ENCODE measurements at places on chromosomes 5 and 9. TPM values are rescaled to one million over a fixed set of nuclear protein-coding genes. Genes with fewer than 3 reads are reported as not detected.

DNA sequence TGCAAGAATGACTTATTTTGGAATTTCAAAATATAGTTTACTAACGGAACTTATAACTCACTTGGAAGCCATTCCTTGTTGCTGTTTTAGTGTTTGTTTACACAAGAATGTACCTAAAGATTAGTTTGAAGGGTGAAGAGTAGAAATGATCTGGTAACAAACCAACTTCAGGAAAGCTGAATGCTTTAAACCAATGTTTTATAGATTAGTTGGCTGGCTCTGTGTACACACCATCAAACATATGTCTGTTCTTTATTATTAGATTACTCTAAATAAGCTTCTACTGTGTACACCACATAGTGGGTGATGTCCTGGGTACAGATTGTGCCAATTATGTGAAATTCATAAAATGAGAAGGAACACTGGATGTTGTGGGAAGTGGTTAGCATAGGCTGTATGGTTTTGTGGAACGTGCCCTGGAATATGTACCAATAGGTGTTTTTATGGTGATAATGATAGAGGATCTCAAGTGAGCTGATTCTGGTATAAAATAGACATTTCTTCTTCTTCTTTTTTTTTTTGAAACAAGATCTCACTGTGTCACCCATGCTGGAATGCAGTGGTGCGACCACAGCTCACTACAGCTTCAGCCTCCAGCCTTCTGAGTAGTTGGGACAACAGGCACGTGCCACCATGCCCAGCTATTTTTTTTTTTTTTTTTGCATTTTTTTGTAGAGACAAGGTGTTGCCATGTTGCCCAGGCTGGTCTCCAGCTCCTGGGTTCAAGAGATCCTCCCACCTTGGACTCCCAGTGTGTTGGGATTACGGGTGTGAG lies 109.3 kb upstream of the DHFR start:
- H3K4me1 ChIP-seq: no peaks in the 10 kb centered on the region
- no peak overlapping the region for H3K4me3 ChIP-seq
- H3K27me3 ChIP-seq: no peaks in the 10 kb centered on the region
- DNase-seq: no peak
- H3K36me3 ChIP-seq: no peaks in the 10 kb centered on the region

GRCh38 chr5:5494489-5495402 lies 72.3 kb downstream of the ICE1 start:
- no peak overlapping the region for H3K4me3 ChIP-seq
- H3K27ac ChIP-seq: no peak overlapping the region
- peak; percentile 20 for DNase-seq
- peaks cover 8% of the 10 kb centered on the region for H3K4me1 ChIP-seq

- H3K36me3 ChIP-seq: peaks cover 1% of the 10 kb centered on the region
- DNase-seq: no peak
- H3K27ac ChIP-seq: no peak overlapping the region
Measured at GRCh38 chr5:154044581-154044980, 5.8 kb downstream of the MFAP3 start.

GRCh38 chr9:137162505-137163364 lies 7.1 kb downstream of the LRRC26 start:
- no peak overlapping the region for H3K4me3 ChIP-seq
- DNase-seq: no peak
- no peak overlapping the region for H3K27ac ChIP-seq
- H3K36me3 ChIP-seq: no peaks in the 10 kb centered on the region
- peaks cover 41% of the 10 kb centered on the region for H3K27me3 ChIP-seq
- peaks cover 4% of the 10 kb centered on the region for H3K4me1 ChIP-seq

- peaks cover 4% of the 10 kb centered on the region for H3K4me1 ChIP-seq
- H3K27ac ChIP-seq: peak overlapping the region; percentile 37
- H3K4me3 ChIP-seq: peak overlapping the region; percentile 75
- no peaks in the 10 kb centered on the region for H3K27me3 ChIP-seq
- no peaks in the 10 kb centered on the region for H3K36me3 ChIP-seq
- peak; percentile 34 for DNase-seq
Measured at GRCh38 chr5:128537221-128537999, 635 bp downstream of the FBN2 start.

- no peaks in the 10 kb centered on the region for H3K36me3 ChIP-seq
- H3K4me1 ChIP-seq: no peaks in the 10 kb centered on the region
- H3K27me3 ChIP-seq: no peaks in the 10 kb centered on the region
Measured at GRCh38 chr5:111672099-111672498, 84.9 kb downstream of the NREP start.

- H3K27ac ChIP-seq: no peak overlapping the region
- no peak for DNase-seq
- H3K4me1 ChIP-seq: no peaks in the 10 kb centered on the region
- no peaks in the 10 kb centered on the region for H3K27me3 ChIP-seq
- no peaks in the 10 kb centered on the region for H3K36me3 ChIP-seq
- no peak overlapping the region for H3K4me3 ChIP-seq
Measured at GRCh38 chr9:79268806-79269205, 303.0 kb upstream of the TLE4 start.

- no peaks in the 10 kb centered on the region for H3K27me3 ChIP-seq
- no peak overlapping the region for H3K27ac ChIP-seq
Measured at GRCh38 chr9:125810161-125810560, 63.0 kb downstream of the PBX3 start.

DNA sequence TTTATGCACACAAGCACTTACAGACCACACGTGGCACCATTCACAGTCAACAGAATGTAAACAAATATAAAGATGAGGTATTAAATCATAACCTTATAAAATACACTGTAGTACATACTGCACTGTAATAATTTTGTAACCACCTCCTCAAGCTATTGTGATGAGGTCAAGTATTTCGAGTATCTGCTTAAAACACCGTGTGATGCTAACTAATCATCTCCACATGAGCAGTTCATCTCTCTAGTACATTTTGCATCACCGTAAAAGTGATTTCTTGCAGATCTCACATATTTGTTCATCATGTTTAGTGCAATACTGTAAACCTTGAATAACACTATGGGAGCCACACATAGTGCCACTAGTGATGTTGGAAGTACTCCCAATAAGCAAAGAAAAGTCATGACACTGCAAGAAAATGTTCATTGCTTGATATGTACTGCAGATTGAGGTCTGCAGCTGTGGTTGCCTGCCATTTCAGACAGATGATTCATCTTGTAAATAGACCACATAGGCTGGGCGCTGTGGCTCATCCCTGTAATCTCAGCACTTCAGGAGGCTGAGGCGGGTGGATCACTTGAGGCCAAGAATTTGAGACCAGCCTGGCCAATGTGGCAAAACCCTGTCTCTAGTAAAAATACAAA lies 44.3 kb downstream of the FOXB2 start:
- no peaks in the 10 kb centered on the region for H3K4me1 ChIP-seq
- no peaks in the 10 kb centered on the region for H3K27me3 ChIP-seq
- H3K36me3 ChIP-seq: no peaks in the 10 kb centered on the region

DNA sequence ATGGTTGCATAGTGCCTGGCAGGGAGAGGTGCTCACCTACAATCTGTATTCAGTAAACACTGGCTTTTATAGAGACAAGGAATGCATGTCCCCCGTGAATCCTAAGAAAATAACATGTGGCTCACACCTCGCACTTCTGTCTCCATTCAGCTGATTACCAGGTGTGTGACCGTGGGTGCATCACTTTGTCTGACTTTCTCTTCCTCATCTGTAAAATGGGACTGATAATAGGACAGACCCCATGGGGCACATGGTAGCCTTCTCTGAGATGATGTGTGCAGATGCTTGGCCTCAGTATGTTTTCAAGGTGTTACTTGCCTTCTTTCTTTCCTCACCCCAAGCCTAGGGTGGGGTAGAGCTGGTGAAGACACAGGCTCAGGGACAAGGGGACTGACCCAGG lies 6.3 kb downstream of the CXXC5 start:
- peak overlapping the region; percentile 94 for H3K27ac ChIP-seq
- peaks cover 82% of the 10 kb centered on the region for H3K4me1 ChIP-seq
- no peaks in the 10 kb centered on the region for H3K36me3 ChIP-seq
- H3K27me3 ChIP-seq: no peaks in the 10 kb centered on the region
- no peak for DNase-seq
- H3K4me3 ChIP-seq: no peak overlapping the region

- no peak for DNase-seq
- peaks cover 13% of the 10 kb centered on the region for H3K36me3 ChIP-seq
- H3K27me3 ChIP-seq: no peaks in the 10 kb centered on the region
- H3K4me1 ChIP-seq: peaks cover 6% of the 10 kb centered on the region
- H3K27ac ChIP-seq: no peak overlapping the region
Measured at GRCh38 chr5:73558950-73559349, 6.5 kb downstream of the ANKRA2 start.

GRCh38 chr5:31701642-31702299 lies 62.8 kb downstream of the PDZD2 start:
- H3K4me3 ChIP-seq: no peak overlapping the region
- H3K4me1 ChIP-seq: no peaks in the 10 kb centered on the region
- no peak for DNase-seq
- H3K27me3 ChIP-seq: peaks cover 5% of the 10 kb centered on the region

DNA sequence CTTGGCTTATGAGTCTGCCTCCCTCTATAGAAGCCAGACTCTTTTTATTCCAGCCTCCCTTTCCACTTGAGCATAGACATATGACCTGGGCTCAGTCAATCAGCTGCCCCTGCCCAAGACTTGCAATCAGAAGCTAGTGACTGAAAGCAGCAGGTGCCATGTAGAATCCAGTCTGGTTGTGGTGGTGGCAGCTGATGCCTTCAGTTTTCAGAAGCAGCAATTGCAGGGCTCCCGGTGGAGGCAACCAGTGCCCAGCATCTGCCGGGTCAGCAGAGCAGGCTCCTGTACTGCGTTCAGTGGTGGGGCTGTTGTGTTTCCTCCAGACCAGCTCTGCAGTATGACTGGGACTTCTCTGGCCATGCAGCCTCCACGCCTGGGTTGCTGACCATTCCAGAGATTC lies 53.9 kb upstream of the PALM2AKAP2 start:
- no peaks in the 10 kb centered on the region for H3K27me3 ChIP-seq
- no peak overlapping the region for H3K4me3 ChIP-seq
- no peak overlapping the region for H3K27ac ChIP-seq

DNA sequence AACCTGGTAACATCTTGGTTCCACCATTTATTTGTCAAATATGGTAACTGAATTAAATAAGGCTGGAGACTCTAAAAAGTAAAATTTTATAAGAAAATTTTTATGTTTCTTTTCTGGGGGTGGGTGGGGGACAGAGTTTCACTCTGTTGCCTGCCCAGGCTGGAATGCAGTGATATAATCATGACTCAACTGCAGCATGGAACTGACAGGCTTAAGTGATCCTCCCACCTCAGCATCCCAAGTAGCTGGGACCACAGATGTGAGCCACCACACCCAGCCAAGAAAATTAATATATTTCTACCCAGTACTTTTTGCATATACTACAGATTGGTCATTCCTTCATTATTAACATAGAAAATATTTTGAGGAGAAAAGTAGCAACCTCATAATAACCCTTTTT lies 216.9 kb downstream of the DEPDC1B start:
- H3K36me3 ChIP-seq: no peaks in the 10 kb centered on the region
- H3K27ac ChIP-seq: no peak overlapping the region
- no peak for DNase-seq

DNA sequence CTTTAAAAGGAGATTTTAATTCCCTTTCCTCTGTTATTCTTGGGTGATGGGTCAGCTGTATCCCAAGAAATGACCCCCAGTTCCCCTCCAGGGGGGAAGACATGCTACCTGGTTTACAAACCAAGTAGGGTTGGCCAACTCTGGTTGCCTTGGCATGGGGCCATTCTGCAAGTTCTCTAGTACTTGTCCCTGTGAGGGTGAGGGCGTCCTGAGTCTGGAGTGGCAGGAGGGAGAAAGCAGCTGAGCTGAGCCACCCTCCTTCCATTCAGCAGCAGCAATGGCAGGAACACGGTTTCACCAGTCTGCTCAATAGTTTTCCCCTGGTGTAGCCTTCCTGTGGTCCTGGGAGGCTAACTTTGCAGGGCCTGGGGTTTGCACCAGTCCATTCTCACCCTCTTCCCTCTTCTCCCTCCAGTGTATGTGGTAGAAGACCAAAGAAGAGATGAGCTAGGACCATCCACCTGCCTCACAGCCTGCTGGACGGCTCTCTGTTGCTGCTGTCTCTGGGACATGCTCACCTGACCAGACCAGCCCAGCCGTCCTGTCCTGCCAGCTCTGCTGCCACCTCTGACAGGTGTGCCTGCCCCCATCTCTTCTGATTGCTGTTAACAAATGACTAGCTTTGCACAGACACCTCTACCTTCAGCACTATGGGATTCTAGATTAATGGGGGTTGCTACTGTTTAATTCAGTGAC lies 59.9 kb downstream of the PFDN1 start:
- no peak overlapping the region for H3K27ac ChIP-seq
- no peaks in the 10 kb centered on the region for H3K36me3 ChIP-seq
- H3K27me3 ChIP-seq: no peaks in the 10 kb centered on the region
- DNase-seq: no peak
- no peak overlapping the region for H3K4me3 ChIP-seq
- H3K4me1 ChIP-seq: peaks cover 41% of the 10 kb centered on the region

DNA sequence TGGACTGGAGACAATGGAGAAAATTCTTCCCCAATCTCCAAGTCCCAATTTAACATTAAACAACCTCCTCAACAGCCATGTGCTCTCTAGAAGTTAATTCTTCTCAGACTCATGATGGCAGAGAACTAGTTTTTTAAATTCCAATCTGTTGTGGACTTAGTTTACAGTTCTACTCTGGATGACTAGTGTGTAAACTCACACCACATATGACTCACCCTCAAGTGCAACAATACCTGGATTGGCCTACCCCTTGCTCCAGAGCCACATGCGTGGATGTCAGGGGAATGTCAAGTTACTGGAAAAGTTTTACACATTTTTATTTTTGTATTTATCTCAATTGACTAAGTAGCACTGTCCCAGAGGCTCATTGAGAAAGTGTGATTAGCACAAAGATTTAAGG lies 136.0 kb upstream of the EFNA5 start:
- no peaks in the 10 kb centered on the region for H3K36me3 ChIP-seq
- H3K27ac ChIP-seq: no peak overlapping the region
- peaks cover 22% of the 10 kb centered on the region for H3K4me1 ChIP-seq
- H3K27me3 ChIP-seq: no peaks in the 10 kb centered on the region
- peak; percentile 88 for DNase-seq

DNA sequence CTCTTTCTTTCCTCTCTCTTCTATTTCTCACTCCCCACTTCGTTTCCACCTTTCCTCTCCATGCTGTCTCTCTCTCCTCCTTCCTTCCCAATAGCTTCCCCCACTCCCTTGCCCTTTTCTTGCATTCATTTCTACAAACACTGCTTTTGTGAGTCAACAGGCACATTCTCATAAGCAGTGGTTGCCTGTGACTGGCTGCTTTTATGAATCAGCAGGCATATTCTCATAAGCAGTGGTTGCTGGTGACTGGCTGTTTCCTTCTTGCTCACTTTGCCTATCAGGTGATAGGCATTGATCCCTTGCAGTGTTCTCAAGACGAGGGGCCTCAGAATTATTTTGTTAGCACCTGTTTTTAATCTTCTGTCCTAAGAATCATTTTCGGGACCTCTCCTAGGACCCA lies 116.1 kb upstream of the ACTBL2 start:
- no peaks in the 10 kb centered on the region for H3K27me3 ChIP-seq
- H3K4me1 ChIP-seq: peaks cover 14% of the 10 kb centered on the region
- H3K27ac ChIP-seq: peak overlapping the region; percentile 18
- peak; percentile 86 for DNase-seq

Gene CKMT2
- total RNA-seq: 0.18 TPM

Gene ISL1
- 5.4 TPM for total RNA-seq

Gene HAUS6
- 13.7 TPM for total RNA-seq

Gene HABP4
- total RNA-seq: 18.1 TPM

Gene CDO1
- total RNA-seq: 3.9 TPM

Gene RALGDS
- 41.2 TPM for total RNA-seq

Gene ZNG1F
- total RNA-seq: 10.9 TPM

Gene BNC2
- 38.0 TPM for total RNA-seq

Gene UBE2QL1
- 0.34 TPM for total RNA-seq

Gene CCNO
- 0.43 TPM for total RNA-seq

Gene LHX2
- total RNA-seq: not detected

Gene SPAG8
- total RNA-seq: 0.52 TPM

Gene C8G
- total RNA-seq: 1.6 TPM

Gene NSG2
- total RNA-seq: 0.38 TPM

Gene PCDHGA10
- total RNA-seq: 34.0 TPM

Gene SWI5
- 30.8 TPM for total RNA-seq
